ENCODE measurements at places on chromosomes 6 and 20.

DNA sequence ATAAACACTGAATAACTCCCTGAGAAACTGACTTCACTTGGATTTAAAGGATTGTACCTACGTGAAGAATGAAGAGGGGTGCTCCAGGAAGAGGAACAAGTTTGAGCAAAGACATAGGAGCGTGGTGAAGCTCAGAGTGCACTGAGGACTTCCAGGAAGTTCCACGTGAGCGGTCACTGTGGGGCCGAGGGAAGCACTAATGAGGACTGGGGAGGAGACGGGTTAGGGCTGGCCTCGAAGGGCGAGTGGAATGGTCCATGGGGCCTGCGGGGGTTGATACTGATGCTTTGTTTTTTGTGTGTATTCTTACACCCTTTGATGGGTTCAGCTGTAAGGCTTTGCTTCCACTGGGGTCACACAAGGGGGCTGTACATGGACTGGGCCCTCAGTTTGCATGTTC lies 91.9 kb downstream of the CDH4 start:
- DNase-seq: no peak

DNA sequence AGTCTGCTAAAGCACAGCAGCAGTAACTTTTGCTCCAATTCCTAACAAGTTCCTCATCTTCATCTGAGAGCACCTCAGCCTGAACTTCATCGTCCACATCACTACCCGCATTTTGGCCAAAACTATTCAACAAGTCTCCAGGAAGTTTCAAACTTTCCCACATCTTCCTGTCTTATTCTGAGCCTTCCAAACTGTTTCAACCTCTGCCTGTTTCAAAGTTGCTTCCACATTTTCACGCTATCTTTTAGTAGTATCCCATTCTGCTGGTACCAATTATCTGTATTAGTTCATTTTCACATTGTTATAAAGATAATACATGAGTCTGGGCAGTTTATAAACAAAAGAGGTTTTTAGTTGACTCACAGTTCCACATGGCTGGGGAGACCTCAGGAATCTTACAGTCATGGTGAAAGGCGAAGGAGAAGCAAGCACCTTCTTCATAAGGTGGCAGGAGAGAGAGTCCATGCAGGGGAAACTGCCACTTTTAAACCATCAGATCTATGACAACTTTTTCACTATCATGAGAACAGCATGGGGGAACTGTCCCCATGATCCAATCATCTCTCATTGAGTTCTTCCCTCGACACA lies 99.4 kb upstream of the GRIK2 start:
- no peak for DNase-seq

GRCh38 chr6:163943607-163944385 lies 529.3 kb downstream of the QKI start:
- no peak for DNase-seq

DNA sequence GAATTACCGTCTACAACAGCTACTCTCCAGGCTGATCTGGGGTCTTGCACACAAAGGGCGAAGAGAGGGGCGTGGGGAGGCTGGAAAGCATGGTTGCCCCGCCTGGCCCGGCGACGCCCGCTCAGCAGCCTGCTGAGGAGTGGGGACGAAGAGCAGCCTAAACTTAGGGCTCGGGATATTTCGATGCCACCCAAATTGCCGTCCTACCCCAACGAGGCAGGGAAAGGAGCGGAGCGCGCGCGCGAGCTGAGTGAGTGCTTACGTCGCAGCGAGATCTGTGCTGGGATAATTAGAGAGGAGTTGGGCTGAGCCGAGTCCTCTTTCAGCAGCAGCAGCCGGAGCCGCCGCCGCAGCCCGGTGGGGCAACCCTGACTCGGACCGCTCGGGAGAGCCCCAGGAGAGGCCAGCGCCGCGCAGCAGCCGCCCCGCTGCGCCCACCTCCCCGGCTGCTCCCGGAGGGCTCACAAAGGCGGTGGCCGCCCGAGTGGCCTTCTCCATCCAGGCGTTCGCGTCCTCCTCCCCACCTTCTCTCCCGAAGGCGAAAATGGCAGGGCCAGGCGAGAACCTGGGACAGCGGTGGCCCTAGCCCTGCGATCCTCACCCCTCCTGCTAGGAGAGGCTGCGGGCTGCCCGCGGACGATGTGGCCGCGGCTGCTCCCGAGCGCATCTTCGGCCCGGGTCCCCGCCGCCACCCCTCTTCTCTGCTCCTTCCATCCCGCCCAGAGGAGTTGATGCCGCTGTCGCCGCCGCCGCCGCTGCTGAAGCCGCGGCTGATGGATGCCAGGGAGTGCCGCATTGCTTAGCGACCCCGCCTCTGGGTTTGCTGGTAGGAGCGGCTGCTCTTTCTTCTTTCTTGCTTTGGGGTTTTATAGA lies at the start of gene CLVS2:
Gene CLVS2, plus strand, starts transcription at position 315 of the 873 bp plus-strand sequence. CDS start 1,543 bp downstream, outside the sequence.
- no peak for DNase-seq

DNA sequence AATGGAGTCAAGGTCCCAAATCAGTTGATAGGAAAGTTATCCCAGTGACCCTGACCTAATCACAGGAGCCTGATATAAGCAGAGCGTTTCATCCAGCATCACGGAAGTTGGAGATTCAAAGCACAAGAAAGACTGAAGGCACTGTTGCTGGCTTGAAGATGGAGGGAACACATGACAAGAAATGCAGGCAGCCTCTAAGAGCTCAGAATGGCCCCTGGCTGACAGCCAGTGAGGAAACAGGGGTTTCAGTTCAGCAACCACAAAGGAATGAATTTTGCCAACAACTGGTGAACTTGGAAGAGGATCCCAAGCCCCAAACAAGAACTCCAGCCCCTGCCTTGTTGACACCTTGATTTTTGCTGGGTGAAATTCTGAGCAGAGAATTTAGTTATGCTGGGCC lies 778.5 kb downstream of the MAFB start:
- DNase-seq: no peak

DNA sequence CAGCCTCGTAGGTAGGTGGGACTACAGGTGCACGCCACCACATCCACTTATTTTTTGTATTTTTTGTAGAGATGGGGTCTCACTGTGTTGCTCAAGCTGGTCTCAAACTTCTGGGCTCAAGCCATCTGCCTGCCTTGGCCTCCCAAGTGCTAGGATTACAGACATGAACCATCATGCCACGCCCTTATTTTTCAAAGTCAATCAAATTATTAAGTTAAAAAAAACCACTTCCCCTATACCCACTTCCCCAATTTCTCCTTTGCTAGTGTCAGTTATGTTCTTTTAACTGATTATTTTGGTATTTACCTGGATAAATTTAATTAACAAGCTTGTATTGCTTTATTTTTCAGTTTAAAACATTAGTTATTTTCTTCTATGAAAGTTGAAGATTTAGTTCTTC lies 49.6 kb downstream of the RIOK1 start:
- no peak for DNase-seq

DNA sequence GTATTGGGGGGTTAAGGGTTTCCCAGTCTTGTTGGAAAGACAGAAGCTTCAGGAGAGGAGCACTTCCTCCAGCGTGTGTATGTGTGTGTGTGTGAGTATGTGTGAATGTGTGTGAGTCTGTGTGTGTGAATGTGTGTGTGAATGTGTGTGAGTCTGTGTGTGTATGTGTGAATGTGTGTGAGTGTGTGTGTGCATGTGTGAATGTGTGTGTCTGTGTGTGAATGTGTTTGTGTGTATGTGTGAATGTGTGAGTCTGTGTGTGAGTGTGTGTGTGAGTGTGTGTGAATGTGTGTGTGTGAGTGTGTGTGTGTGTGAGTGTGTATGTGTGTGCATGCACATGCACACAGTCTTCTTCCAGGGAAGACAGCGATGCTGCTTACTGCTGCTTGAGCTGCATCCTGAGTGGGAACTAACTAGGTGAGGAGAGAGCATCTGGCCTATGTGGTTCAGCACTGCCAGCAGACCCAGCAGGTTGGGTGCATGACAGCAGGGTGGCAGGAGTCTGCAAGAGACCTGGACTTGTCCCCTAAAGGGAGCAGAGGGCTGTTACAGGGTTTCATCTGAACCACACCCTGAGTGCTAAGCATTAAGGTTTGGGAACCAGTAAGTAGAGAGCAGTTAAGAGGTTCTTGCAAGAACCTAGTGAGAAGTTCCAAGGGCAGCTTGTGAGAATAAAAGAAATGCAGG lies 22.7 kb upstream of the CCND3 start:
- no peak for DNase-seq

- no peak for DNase-seq
Observed at GRCh38 chr6:163198396-163198795, 216.1 kb upstream of the QKI start.
